ENCODE measurements at places on chromosomes 3 and 15. TPM values are rescaled to one million over a fixed set of nuclear protein-coding genes. Genes with fewer than 3 reads are reported as not detected.

SHC4 gene
- 98.9 TPM for total RNA-seq

SCAANT1 gene
- total RNA-seq = not detected

CCDC39 gene
- total RNA-seq = not detected

UMPS gene
- total RNA-seq = 32.0 TPM

CAMK2N2 gene
- total RNA-seq = 0.33 TPM

APBA2 gene
- 27.6 TPM for total RNA-seq

CAMP gene
- not detected for total RNA-seq

AMOTL2 gene
- 67.2 TPM for total RNA-seq

FBXO45 gene
- total RNA-seq = 6.2 TPM

SERPINI2 gene
- total RNA-seq = not detected

Measured in melanocyte of skin (primary cell).